ENCODE measurements at places on chromosomes 3 and 15.

- DNase-seq = no peak
Observed at GRCh38 chr3:158261371-158261991, 151.6 kb downstream of the RSRC1 start.

- no peak for DNase-seq
Observed at GRCh38 chr3:35537265-35537664, 102.1 kb upstream of the ARPP21 start.

GRCh38 chr3:168117059-168117458 is 21.3 kb upstream of the GOLIM4 start:
- DNase-seq = no peak

DNA sequence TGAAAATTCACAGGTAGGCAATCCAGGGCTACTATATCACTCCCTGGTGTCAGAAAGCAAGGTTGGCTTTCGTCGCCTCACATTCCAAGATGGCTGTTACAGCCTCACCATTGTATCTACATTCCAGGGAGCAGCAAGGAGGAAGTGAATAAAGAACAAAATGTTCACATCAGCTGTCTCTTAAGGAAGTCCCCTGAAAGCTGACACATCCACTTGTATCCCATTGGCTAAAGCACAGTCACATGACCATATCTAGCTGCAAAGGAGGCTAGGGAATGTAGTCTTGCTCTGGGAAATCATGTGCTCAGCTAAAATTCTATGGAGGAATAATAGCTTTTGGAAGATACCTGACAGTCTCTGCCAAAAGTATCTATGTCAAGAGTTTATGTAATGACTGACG is 12.8 kb upstream of the GATA2 start:
- no peak for DNase-seq

- DNase-seq = no peak
Observed at GRCh38 chr15:61144055-61144454, 85.0 kb downstream of the RORA start.

GRCh38 chr3:52769786-52770455 is 819 bp downstream of the NEK4 start:
- no peak for DNase-seq

DNA sequence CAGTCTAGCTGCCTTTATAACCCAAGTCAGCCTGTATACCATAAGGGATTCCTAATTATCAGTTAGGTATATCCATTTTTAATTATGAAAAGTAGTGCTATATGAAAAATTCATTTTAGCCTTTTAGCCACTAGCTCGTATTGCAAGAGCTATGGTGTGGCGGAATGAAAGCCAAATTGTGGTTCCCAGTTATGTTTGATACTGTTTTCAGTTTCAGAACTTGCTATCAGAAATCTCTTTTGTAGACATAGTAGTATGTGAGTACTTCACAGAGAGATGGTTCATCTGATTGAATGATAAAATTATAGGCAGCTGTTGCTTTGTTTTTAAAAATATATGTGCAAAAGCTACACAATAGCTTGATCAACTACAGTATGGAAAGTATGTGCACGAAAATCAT is 134.6 kb downstream of the SLC25A26 start:
- no peak for DNase-seq

- no peak for DNase-seq
Observed at GRCh38 chr15:25684521-25685431, 178.4 kb downstream of the ATP10A start.

DNA sequence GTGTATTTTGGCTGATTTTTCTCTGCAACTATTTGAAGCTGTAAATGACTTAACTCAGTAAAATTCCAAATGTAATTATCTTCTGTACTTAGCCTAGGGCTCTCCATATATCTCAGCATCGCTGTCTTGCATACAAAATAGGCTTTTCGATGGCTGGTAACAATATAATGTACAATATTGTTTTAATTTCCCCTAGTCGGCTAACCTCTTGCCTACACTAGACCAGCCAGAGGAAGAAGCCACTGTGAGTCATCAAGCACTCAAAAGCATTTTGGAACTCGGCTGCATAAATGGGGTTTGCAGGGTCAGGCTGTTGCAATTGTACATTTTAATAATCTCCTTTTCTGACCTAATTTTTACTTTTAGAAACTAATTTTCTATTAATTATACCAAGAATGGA is 583.8 kb downstream of the FOXP1 start:
- no peak for DNase-seq

GRCh38 chr3:179174316-179174715 is 26.2 kb downstream of the PIK3CA start:
- DNase-seq = no peak

DNA sequence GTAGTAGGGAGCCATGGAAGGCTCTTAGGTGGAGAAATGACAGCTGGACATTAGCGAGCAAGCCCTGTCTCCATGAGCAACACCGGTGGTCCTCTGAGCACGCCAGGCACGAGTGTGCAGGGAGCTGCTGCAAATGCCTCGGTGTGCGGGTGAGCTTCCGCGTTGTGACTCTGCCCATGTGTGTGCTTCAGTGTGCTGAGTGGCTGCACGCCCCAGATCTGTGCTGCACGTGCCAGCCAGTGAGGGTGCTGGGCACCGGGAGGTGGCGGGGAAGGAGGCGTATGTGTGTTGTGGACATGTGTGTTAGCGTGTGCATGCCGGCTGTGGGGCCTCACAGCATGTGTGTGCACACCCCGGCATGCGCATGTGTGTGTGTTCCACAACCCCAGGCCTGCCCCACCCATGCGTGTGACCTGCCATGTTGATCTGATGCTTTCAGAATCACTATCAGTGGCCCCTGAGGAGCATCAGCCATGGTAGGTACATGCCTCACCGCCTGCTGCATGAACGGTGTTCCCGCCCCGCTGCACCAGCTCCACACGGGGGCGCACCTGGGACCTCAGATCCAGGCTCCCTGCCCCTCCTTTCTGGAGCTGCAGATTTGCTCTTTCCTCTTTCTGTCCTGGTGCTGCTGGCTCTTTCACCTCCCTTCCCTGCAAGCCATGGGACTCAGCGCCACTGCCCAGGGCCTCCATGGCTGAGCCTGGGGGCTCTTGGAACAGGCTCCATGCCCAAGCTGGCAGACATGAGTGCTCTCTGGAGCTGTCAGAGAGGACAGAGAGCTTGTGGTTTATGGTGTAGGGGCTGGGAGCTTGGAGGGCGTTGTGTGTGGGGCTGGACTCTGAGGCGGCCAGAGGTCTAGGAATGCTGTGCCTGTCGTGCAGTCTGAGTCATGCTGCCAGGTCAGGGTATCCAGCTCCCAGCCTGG is 169.4 kb downstream of the TBC1D2B start:
- no peak for DNase-seq

DNA sequence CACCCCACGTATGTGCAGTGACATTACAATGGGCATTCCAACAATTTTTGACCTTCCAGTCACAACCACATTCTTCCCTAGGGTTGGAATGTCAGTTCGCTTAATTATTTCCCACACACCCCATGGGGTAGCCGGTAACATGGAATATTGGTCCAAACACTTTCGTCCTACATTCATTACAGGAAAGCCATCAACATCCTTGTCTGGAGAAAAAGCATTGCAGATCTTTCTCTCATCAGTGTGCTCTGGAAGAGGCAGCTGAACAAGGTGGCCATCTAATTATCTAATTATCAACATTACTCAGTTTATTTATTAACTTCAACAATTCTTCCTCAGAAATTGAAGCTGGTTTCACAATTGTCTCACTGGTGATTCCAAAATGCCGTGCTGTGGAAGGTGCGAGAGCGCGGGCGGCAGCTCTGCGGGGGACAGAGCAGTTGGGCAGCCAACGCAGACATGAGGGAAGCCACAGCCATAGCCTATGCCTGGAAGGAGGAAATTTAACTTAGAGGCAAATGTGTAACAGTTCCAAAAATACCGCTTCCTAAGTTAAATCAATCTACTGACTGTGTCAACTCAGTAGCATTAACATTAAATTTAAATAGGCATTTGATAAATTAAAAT is 1158.9 kb upstream of the EPHA6 start:
- DNase-seq = no peak

- DNase-seq = no peak
Observed at GRCh38 chr3:128814519-128815317, 64.7 kb upstream of the ACAD9 start.

- DNase-seq = no peak
Observed at GRCh38 chr15:93144463-93145236, 55.6 kb upstream of the RGMA start.

DNA sequence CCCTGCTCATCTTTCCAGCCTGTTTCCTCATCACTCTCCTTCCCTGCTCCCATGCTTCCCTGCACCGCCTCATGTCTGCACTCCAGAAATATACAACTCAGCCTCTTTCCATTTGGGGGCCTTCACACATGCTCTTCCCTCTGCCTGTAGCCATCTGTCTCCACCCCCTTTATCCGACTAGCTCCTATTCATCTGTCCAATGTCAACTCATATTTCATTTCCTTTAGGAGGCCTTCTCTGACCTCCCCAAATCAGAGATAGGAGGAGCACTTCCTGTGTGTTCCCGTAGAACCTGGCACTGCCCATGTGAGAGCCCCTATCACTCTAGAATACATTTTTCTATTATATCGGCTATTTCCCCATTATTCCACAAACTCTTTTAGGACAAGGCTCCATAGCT is 10.6 kb downstream of the ATP8B4 start:
- DNase-seq = no peak

GRCh38 chr3:49013113-49013737 is 5.2 kb downstream of the DALRD3 start:
- no peak for DNase-seq

DNA sequence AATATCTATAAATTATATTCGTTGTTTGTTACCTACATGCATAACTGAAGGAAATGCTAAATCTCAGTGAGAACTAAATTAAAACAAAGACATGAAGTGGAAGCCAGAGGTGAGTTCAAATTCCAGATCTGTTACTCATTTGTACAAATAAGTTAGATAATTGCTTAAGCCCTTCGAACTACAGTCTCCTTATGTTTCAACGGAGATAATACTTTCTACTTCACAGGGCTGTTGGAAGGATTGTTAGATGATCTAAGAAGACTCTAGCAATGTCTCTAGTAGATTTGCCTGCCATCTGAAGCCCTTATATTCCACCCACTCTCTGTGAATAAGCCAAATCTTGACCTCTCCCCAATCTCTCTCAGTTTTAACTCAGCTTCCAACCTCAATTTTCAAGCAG is 125.8 kb downstream of the P2RY1 start:
- DNase-seq = no peak

GRCh38 chr3:136817448-136817847 is 1.5 kb upstream of the SLC35G2 start:
- DNase-seq = no peak

DNA sequence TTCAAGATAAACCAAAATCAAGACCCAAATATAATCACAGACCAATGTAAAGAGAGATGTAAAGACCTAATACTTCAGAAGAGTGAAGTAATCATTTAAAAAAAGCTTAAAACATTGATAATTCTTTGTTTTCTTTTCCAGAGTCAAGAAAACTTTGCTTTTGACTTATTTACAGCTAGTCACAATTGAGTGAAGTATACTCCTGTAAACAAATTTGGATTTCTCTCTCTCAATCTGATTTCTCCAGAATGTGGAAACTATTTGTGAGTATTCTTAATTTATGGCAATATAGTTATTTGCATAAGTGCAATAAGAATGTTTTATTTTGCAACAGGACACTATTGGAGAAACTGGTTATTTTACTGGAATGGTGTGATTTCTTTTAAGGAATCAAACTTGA is 43.7 kb upstream of the ZBTB20 start:
- DNase-seq = no peak

DNA sequence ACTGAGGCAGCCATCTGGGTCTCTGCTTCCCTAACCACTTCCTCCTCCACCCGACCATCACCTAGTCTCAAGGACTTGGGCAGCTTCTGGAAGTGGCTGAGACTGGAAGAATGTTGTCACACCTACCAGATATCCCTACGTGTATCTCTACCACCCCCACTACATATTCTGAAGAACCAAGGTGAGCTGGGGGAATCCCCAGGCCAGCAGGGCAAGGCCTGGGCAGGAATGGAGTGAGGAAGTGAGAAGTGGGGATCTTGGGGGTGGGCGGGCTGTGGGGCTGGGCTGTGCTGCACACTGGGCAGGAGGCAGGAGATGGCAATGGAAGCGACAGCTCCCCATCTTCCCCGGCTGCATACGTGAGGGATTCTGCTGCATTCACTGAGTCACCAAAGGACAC is 17.5 kb upstream of the ALDH1A3 start:
- no peak for DNase-seq

GRCh38 chr3:124091716-124092115 is 99.8 kb upstream of the ROPN1 start:
- DNase-seq = no peak

DNA sequence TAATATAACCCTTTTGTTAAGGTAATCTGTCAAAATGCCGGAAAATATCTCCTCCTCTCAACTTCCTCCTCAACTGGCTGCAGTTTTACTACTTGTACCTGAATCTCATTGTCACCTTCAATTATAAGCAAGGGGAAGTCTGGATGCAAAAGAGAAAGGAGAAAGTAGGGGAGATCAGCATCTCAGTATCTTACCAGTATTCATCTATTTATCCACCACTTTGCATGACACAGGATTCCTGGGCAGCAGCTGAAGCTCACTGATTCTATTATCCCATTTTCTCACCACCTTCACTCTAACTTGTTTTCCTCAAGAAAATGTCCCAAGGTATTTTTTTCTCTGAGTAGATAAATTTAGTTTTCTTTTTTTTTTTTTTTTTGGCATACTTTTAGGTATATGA is 440.5 kb upstream of the CBLB start:
- DNase-seq = no peak

GRCh38 chr15:41971895-41972252 is 483 bp downstream of the EHD4 start:
- no peak for DNase-seq

GRCh38 chr15:51938286-51938685 is 33.3 kb downstream of the LEO1 start:
- DNase-seq = no peak

Measured in activated naive CD4-positive, alpha-beta T cell (primary cell).